Umbilical cord (tissue), 2 donors: ENCODE measurements at places on chromosomes 5 and 9. TPM values are rescaled to one million over a fixed set of nuclear protein-coding genes. Genes with fewer than 3 reads are reported as not detected.

The MPDZ gene
- total RNA-seq = 61.2 TPM

The BNC2 gene
- 19.3 TPM for total RNA-seq

The TLR4 gene
- total RNA-seq = 14.7 TPM

The MAMDC4 gene
- total RNA-seq = 4.6 TPM
